Endothelial cell of umbilical vein (primary cell): ENCODE measurements at places on chromosomes 11 and 22. TPM values are rescaled to one million over a fixed set of nuclear protein-coding genes. Genes with fewer than 3 reads are reported as not detected.

DNA sequence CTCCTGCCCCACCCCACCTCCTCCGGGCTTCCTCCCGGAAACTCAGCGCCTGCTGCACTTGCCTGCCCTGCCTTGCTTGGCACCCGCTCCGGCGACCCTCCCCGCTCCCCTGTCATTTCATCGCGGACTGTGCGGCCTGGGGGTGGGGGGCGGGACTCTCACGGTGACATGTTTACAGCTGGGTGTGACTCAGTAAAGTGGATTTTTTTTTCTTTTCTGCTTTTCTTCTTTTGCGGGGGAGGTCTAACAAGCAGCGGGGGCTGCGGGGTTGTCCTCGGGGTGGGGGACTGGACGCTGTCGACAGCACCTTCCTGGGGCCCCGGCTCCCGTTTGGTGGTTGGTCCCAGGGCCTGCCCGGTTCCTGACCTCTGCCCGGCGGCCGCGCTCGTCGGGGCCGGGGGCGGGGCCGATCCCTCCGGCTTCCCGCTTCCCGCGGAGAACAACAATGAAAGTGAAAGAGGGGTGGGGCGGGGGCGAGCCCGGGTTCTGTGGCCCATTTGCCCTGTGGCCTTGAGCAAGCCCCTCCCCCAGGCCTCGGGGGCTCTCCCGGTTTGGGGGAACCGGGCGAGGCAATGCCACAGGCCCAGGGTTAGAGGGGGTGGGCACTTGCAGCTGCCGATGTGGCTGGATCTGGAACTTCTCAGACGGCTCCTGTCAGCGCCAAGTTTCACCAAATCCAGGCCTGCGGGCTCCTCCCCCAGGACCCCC lies 975 bp upstream of the MDK start:
- H3K4me1 ChIP-seq, result peaks cover 11% of the 10 kb centered on the region
- peak overlapping the region; percentile 61 for H3K27ac ChIP-seq
- no peaks in the 10 kb centered on the region for H3K27me3 ChIP-seq
- peak; percentile 67 for DNase-seq
- H3K36me3 ChIP-seq, result peaks cover 18% of the 10 kb centered on the region

RAC2 gene
- 111 and 122 TPM in 2 replicates for total RNA-seq

- H3K36me3 ChIP-seq, result no peaks in the 10 kb centered on the region
- H3K27me3 ChIP-seq, result no peaks in the 10 kb centered on the region
- peak overlapping the region; percentile 99 for H3K27ac ChIP-seq
- H3K4me1 ChIP-seq, result peaks cover 23% of the 10 kb centered on the region
- no peak overlapping the region for H3K4me3 ChIP-seq
Observed at GRCh38 chr11:47394322-47395222, 13.8 kb upstream of the SLC39A13 start.

DNA sequence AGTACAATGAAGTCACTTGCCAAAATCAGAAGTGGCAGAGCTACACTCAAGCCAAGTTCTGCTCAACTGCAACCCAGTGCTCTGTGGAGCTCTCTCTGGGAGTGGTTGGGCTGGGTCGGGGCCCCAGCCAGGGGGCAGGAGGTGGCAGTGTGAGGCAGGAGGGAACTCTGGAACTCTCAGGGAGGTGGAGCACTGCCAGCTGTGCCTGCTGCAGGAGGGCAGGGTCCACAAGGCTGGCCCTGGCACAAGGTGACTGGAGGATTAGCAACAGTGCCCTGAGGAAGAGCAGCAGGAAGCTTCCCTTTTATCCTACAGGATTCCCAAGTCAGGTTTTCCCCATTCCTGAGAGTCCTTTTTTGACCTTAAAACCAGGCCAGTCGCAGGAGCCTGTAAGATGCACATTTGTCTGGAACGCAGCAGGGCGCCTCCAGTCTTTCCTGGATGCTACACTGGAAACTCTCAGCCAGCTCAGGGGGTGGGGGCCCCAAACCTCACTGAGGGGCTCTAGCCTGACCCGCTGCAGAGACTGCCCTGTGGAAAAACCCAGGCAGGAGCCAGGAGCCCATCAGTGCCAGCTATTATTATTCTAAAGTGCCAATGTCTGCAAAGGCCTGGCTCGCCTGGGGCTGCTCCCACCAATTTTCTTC lies 31.8 kb downstream of the DKK3 start:
- DNase-seq, result peak; percentile 26
- H3K36me3 ChIP-seq, result no peaks in the 10 kb centered on the region
- no peaks in the 10 kb centered on the region for H3K27me3 ChIP-seq
- no peak overlapping the region for H3K4me3 ChIP-seq
- peak overlapping the region; percentile 95 for H3K27ac ChIP-seq

DNA sequence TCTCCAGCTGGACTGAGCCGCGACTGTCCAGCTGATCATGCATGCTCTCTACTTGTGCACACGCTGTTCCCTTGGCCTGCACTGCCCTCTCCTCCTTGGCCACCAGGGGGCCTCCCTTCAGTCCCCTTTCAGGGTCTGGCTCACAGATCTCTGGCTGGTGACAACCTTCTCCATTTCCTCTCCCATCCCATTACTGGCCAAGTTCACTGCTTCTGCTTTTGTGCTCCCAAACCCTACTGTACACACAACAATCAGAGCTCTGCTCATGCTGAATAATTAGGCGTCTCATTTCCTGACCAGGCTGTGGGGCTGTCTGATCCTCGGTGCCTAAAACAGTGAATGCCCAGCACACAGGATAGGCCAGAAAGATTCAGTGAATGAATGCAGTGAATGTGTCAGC lies 224.0 kb upstream of the NARS2 start:
- H3K27ac ChIP-seq, result no peak overlapping the region
- peaks cover 41% of the 10 kb centered on the region for H3K4me1 ChIP-seq
- H3K36me3 ChIP-seq, result no peaks in the 10 kb centered on the region
- DNase-seq, result peak; percentile 59
- no peak overlapping the region for H3K4me3 ChIP-seq
- H3K27me3 ChIP-seq, result no peaks in the 10 kb centered on the region
